ENCODE measurements at places on chromosomes 4 and X. TPM values are rescaled to one million over a fixed set of nuclear protein-coding genes. Genes with fewer than 3 reads are reported as not detected.

Gene SH3TC1
- total RNA-seq = 192 TPM

GRCh38 chr4:170047771-170048354, 21.7 kb upstream of the MFAP3L start:
- DNase-seq = peak; percentile 65

DNA sequence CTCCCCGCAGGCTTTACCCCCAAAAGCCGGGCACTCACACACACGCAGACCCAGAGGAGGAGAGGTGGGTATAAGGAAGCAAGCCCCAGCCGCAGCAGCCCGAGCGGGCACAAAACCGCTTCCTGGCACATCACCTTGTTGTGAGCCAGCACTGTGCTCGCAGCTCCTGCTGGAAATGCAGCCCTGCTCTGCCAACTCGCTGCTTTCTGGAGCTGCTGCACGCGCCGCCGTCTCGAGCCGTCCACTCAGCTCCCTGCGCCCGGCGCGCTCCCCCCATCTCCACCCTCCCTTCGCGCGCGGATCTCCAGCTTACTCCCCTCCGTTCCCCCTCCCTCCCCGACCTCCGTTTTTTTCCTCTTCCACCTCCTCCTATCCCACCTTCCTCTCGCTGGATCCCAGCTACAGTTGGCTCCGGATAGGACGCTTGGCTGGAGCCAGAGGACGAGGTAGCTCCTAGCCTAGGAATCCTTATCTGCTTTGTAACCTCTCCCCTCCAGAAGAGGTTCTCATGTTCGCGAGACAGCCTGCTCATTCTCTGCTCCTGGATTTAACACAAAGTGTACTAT, at the start of gene SPOCK3:
Gene SPOCK3 (minus strand): TSS at position 179 of the 566 bp plus-strand sequence.
- peak; percentile 41 for DNase-seq

DNA sequence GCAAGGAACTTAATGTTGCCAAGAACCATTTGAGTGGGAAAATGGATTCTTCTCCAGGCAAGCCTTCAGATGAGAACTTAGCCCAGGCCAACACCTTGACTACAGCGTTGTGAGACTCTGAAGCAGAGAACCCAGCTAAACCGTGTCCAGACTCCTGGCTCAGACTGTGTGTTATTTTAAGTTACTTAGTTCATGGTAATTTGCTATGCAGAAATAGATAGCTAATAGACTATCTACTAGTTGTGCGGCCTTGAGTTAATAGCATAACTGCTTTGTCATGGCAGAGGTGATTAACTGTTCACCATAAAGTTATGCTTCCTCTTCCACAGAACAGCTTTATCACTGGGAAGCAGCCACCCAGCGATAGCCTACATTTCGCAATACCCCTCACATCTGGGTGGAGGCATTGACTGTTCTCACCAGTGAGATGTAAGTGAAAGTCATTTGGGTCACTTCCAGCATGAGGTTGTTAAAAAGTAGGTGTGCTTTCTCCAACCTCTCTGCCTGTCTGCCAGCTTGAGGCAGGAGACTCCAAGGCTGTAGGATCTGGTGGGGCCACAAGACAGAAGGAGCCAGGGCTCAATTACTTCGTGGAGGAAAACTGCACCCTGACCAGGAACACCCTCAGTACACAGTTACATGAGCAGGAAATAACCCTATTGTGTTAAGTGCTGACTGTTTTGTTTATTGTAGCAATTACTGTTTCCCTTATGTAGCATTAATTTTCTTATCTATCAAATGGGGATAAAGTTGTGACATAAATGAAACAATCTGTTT, 94.2 kb downstream of the GPAT3 start:
- DNase-seq = peak; percentile 92

Gene TASL
- not detected for total RNA-seq

Gene HMX1
- total RNA-seq = not detected

DNA sequence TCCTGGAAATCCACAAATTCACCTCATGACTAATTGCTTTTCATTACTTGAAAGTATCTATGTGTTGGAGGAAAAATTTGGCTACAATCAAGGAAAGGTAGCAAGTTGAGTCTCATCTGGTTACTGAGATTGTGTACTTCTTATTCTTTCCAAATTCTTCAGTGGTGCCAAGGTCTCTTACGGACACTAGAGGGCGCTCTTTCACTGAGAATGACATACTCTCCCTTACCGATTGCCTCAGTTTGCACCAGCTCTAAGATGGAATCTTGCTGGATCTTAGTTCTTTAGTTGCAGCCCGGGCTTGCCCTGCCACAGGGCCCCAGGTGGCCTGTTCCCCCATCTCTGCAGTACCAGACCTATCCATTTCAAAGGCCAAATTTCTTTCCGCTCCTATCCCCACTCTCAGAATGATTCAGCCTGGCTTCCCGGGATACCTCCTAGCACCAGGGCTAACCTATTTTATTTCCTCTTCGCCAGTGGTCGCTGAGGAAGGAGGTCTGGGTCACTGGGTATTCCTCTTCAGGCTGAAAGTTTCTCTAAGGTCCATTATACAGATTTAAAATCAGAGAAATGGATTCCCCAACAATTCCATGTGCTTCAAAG, 24.6 kb upstream of the GPR50 start:
- peak; percentile 40 for DNase-seq

Gene L1CAM
- total RNA-seq = not detected

GRCh38 chrX:151488677-151489076, 74.8 kb upstream of the PASD1 start:
- DNase-seq = no peak

- no peak for DNase-seq
These were observed 47.4 kb upstream of the GPM6B start for GRCh38 chrX:13864264-13864663.

DNA sequence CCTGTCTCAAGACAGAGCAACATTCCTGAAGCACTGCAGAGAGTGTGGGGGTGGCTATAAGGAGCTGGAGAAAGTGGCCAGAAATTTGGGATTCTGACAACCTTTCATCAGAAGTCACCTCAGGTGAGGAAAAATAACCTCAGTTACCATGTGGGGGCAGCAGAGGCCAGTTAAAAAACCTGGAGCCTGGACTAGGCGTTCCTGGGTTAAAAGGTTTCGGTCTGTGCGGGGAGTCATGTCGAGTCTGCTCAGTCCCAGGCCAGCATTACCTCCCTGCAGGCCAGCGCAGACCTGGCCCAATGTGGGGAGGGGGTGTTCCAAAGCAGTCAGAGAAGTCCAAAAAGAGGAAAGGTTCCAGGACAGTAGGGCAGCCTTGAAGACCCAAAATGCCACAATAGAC, 10.9 kb upstream of the NALF2 start:
- peak; percentile 1 for DNase-seq

GRCh38 chrX:9352694-9353411, 112.0 kb upstream of the TBL1X start:
- no peak for DNase-seq

DNA sequence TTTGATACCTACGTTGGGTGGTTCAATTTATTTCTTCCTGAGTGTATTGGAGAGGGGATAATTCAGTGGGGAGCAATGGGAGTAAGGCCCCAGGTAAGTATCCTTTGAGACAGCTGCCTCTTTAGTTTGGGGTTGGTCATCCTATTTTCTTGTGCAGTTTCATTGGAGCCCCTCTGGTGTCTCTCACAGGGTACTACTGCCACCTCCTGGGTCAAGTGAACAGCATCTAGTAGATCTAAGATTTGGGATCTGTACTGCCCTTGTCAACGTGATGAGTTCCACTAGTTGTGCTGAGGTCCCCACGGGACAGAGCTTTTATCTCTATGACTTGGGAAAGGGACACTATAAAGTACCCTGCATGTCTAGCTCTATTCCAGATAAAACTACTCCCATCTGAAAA, 80.6 kb downstream of the PBDC1 start:
- peak; percentile 12 for DNase-seq

- no peak for DNase-seq
These were observed 43.0 kb downstream of the C4orf33 start for GRCh38 chr4:129138810-129139496.

- DNase-seq = no peak
These were observed 1.2 kb downstream of the TRIML2 start for GRCh38 chr4:188107931-188108843.

GRCh38 chr4:74174941-74175340, 17.0 kb downstream of the MTHFD2L start:
- peak; percentile 14 for DNase-seq

Gene CORIN
- total RNA-seq = 0.40 TPM

- no peak for DNase-seq
These were observed 27.1 kb upstream of the TADA2B start for GRCh38 chr4:7016086-7016485.

DNA sequence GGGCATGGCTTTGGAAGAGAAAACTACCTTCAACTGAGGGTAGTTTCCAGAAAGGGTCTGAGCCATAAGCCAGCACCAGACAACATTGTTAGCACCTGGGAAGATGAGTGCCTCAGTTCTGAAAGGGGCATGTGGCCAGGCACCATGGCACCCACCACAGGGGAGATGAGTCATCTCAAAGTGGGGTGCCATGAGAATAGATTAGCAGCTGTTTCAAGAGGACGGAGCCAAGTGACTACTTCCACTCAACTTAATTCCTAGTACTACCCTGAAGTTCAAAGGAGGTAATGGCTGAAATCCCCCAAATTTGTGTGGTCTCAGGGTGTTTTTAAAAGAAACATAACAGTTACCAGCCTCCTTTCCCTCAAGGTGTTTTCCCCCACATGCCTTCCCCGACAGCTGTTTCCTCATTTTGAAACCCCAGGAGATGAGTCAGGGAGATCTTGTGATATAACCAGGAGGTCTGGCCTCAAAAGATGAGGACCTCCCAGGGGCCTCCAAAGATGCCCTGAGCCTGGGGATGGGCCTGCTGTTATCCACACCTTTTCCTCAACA, 27.8 kb upstream of the FTHL17 start:
- no peak for DNase-seq

- no peak for DNase-seq
These were observed 318.7 kb downstream of the CAMK2D start for GRCh38 chr4:113442826-113443225.

Gene ACTRT1
- total RNA-seq = not detected

Gene TBL1X
- total RNA-seq = 25.3 TPM

- DNase-seq = peak; percentile 54
These were observed 482 bp downstream of the GSTCD start for GRCh38 chr4:105709081-105709450.

Gene SPINK2
- total RNA-seq = not detected

Gene TMPRSS11E
- not detected for total RNA-seq

Gene NEUROG2
- total RNA-seq = not detected

Gene P2RY4
- not detected for total RNA-seq

DNA sequence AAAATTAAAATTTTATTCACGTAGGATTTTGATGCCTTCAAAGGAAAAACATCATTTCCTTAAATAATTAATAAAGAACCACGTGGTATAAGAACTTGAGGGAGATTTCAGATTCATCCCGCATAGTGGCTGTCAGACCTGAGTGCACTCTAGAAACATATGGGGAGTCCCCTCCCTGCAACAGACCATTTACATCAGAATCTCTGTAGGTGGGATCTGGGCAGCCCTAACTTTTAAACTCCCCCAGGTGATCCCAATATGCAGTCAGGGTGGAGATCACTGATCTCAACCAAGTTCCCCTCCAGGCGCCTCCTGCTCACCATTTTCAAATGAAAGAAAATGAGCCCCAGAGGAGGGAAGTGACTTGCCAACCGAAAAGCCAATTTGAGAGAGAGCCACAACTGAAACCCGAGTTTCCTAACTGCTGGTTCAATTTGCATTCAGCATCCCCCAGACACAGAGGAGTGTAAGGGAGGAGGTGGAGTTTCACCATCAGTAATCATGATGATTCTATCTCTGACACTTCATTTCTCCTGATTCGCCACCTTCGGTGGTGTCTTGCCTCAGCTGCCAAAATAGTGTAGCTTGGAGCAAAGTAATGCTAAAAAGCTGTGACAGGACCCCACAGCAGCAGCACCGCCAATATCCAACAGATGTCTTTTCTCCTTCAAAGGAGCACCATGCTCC, 11.4 kb downstream of the RNF150 start:
- no peak for DNase-seq

Gene RIPPLY1
- not detected for total RNA-seq

DNA sequence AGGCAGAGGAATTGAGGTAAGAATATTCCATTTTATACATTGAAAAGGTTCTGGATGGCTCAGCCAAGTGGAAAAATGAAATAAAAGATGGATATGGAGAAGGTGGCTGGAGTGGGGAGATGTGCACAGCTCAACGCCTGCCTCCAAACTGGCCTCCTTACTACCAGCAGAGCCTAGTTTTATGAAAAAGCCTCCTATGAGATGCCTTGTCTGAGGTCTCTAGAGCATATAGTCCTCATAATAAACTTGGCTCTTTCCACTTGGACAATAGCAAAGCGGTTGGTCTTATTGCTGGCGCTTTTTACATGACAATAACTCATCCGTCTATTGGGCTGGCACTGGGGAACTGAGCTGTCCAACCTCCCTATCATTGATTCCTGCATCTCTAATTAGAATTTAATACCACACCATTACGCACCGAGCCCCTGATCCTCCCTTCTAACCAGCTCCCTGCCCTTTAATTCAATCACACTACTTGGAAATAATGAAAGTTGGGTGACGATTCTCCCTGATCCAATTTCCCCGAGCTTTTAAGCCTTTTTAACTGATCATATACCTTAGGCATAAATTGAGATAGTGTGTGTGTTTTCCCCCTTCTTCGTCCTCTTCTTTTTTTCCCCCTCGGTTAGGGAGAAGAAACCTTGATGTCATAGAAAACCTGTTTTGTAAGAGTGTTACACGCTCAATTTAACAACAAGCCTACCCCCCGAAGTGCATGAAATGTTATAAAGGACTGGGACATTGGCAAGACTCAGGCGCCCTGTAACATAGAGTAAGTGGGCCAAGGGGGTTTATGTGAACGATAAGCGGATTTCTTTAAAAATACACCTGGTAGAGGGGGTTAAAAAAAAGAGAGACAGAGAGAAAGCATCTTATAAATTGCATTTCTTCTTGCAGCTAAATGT, at the start of gene PHOX2B:
Gene PHOX2B (minus strand): TSS at position 155 of the 905 bp plus-strand sequence. CDS start 115 bp downstream, at position 40.
- no peak for DNase-seq

GRCh38 chr4:77014256-77014655, 61.5 kb downstream of the CCNI start:
- DNase-seq = peak; percentile 59

- no peak for DNase-seq
These were observed 89.1 kb upstream of the TET2 start for GRCh38 chr4:105057370-105058105.

Measured in endothelial cell of umbilical vein (primary cell).